ENCODE measurements at places on chromosomes 1 and 21.

- no peak for DNase-seq
These were observed 1.3 kb downstream of the ARHGAP29 start for GRCh38 chr1:94236013-94236491.

DNA sequence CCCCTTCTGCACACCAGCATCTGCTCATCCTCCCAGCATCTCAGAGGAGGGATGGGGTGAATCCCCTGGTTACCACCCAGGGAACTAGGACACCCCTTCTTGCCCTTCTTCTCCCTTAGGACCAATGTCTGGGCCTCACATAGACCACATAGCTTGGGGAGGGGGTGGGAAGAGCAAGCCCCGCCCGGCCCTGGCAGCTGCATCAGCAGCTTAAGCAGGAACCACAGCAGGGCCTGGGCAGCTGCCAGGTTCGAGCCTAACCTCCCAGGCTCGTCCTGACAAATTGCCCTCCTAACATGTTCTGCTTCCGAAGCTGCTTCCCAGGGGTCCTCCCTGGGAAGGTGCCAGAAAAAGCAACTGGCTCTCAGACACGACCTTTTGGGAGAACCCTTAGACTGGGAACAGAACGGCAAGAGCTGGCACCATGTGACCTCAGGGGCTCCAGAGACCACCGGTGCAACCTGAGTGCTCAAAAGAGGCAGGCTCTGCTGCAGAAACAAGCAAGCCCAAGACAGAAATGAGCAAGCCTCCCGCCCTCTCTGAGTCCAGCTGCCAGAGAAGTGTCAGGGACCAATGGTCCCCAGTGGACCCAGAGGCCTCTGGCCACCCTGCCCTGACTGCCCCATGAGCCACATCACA lies 18.4 kb upstream of the CLSTN1 start:
- DNase-seq = no peak

GRCh38 chr1:225691861-225692516 lies 39.1 kb upstream of the ENAH start:
- no peak for DNase-seq

GRCh38 chr1:55604749-55605148 lies 389.6 kb upstream of the USP24 start:
- DNase-seq = no peak

- DNase-seq = no peak
These were observed 6.2 kb upstream of the NRIP1 start for GRCh38 chr21:15071009-15071408.

GRCh38 chr21:43274946-43275310 lies 106.1 kb downstream of the CRYAA start:
- no peak for DNase-seq

- DNase-seq = no peak
These were observed at the start of gene TEKT2 for GRCh38 chr1:36083635-36084496. TSS of gene TEKT2 (plus strand) at chr1:36084094. CDS start at chr1:36084922, 828 bp downstream.
